ENCODE measurements at places on chromosomes 16 and 17. TPM values are rescaled to one million over a fixed set of nuclear protein-coding genes. Genes with fewer than 3 reads are reported as not detected.

The AURKB gene
- total RNA-seq, result under 0.01 TPM

The LRRC59 gene
- total RNA-seq, result 309 TPM

The CCDC182 gene
- not detected for total RNA-seq

The SLC16A13 gene
- total RNA-seq, result 3.0 TPM

The SMTNL2 gene
- total RNA-seq, result not detected

The GRB7 gene
- total RNA-seq, result 12.0 TPM

The ODAD4 gene
- under 0.01 TPM for total RNA-seq

The CSH2 gene
- total RNA-seq, result not detected

The FBXL19 gene
- total RNA-seq, result 21.7 TPM

The IRF8 gene
- not detected for total RNA-seq

The OTOP2 gene
- total RNA-seq, result 0.34 TPM

The HBQ1 gene
- total RNA-seq, result not detected

The ITGB4 gene
- total RNA-seq, result 974 TPM

The CD300E gene
- total RNA-seq, result not detected

The FBXO39 gene
- total RNA-seq, result 0.36 TPM

The HEATR9 gene
- total RNA-seq, result not detected

The CASKIN2 gene
- total RNA-seq, result 3.8 TPM

The MSRB1 gene
- 6.8 TPM for total RNA-seq

The TOM1L1 gene
- total RNA-seq, result 51.3 TPM

The CCL17 gene
- not detected for total RNA-seq

The SNAI3 gene
- total RNA-seq, result not detected

The CCDC200 gene
- total RNA-seq, result not detected

The NECAB2 gene
- not detected for total RNA-seq

The CA10 gene
- total RNA-seq, result not detected

The FCSK gene
- total RNA-seq, result 11.3 TPM

The ABCA9 gene
- total RNA-seq, result 0.71 TPM

The KRT9 gene
- total RNA-seq, result 0.34 TPM

The MPV17L gene
- 1.4 TPM for total RNA-seq

The PFN1 gene
- total RNA-seq, result 612 TPM

The GJC1 gene
- 6.5 TPM for total RNA-seq

The CARD14 gene
- 10.9 TPM for total RNA-seq

The MYH2 gene
- not detected for total RNA-seq

The KCNAB3 gene
- total RNA-seq, result 0.21 TPM

The GP1BA gene
- total RNA-seq, result not detected

The ADCY9 gene
- total RNA-seq, result 21.9 TPM

The ZP2 gene
- not detected for total RNA-seq

The HSF5 gene
- not detected for total RNA-seq

The HSD17B2 gene
- 45.8 TPM for total RNA-seq

The NR1D1 gene
- 5.7 TPM for total RNA-seq

The HSPB9 gene
- total RNA-seq, result not detected

The GLYR1 gene
- 40.7 TPM for total RNA-seq

The SMIM22 gene
- 2.1 TPM for total RNA-seq

The TM4SF5 gene
- not detected for total RNA-seq

The NCOR1 gene
- 60.8 TPM for total RNA-seq

The GCGR gene
- not detected for total RNA-seq

The SYT17 gene
- total RNA-seq, result 0.34 TPM

The TMEM114 gene
- not detected for total RNA-seq

The HSDL1 gene
- total RNA-seq, result 25.7 TPM
